RPMI7951 (cell line): ENCODE measurements at places on chromosomes 11 and 22. TPM values are rescaled to one million over a fixed set of nuclear protein-coding genes. Genes with fewer than 3 reads are reported as not detected.
A peak's percentile ranks its signal among the peaks of the same experiment; 100 is the strongest.

TEX12 gene
- 0.29 and 0.48 TPM in 2 replicates for total RNA-seq

GRCh38 chr11:9643751-9644150, 20.1 kb upstream of the SWAP70 start:
- DNase-seq, result no peak

OR52I2 gene
- not detected in 2 replicates for total RNA-seq

GRCh38 chr11:130760515-130761125, 155.7 kb downstream of the SNX19 start:
- DNase-seq, result no peak

- no peak for DNase-seq
These were observed 610.9 kb downstream of the CNTN5 start for GRCh38 chr11:99631618-99632017.

- no peak for DNase-seq
These were observed 7.6 kb downstream of the PISD start for GRCh38 chr22:31654408-31654807.

NLRP10 gene
- total RNA-seq, result not detected in 2 replicates

DNA sequence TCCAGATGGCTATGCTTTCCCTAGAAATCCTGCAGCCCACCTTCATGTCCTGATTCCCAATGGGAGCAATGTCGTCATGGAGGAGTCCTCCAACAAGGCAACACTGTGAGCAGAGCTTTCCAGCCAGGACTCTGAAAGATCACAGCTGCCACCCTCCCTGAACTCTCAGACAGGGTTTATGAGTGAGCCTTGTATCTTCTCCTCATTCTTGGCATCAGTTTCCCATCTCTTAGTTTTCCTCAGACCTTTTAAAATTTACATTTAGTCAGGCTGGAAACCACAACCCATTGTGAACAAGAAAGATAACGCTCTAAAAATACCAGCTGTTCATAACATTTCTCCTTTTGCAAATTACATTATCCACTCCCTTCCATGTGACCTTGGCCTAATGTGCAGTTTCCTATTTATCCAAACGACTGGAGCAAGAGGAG, 15.6 kb upstream of the LYVE1 start:
- peak; percentile 33 for DNase-seq

CHST1 gene
- total RNA-seq, result 0.20 and 0.36 TPM in 2 replicates

DNA sequence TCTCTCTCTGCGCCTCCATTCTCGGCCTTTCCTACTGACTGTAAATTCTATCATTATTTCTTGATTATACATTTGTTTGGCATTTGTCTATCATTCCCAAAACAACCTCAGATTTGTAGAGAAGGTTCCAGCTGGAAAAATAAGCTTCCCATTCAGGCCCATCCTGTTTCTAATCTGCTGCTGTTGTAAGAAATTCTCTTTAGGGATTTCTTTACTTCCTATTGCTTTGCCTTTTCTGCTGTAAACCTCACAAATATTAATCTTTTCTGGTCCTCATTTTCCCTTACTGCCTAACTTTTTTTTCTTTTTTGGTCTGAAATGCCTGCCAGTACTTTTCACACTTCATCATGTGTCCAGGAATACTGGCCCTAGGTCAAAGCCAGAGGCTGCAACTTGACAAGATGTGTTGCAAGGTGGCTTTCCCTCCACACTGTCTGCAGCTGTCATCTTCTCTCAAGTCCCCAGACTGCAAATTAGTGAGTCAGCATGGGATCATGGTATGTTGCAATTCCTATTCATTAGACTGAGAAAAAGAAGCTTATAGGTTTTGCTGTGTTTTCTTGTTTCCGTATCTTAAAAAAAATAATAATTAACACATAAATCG, 858.7 kb upstream of the CHORDC1 start:
- DNase-seq, result peak; percentile 19

PPME1 gene
- total RNA-seq, result 48.2 and 63.8 TPM in 2 replicates

RBMXL2 gene
- total RNA-seq, result 0.12 TPM in 1 of 2 replicates, not detected in the other

- DNase-seq, result no peak
These were observed 13.8 kb upstream of the DDB2 start for GRCh38 chr11:47201015-47201414.
